AG09319 (cell line): ENCODE measurements at places on chromosomes 1 and 21.

DNA sequence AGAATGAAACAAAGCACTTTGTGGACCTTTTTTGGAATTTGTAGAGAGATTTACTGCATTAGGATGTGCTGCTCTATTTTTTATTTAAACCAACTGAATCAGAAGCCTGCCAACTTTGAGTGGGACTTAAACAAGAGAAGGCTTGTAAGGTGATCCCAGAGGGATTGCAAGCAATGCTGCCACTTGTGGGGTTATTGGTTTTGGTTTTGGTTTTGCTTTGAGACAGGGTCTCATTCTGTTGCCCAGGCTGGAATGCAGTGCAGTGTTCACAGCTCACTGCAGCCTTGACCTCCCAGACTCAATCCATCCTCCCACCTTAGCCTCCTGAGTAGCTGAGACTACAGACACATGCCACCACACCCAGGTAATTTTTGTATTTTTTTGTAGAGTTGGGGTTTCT, 32.2 kb upstream of the GNG5 start:
- no peak for DNase-seq

DNA sequence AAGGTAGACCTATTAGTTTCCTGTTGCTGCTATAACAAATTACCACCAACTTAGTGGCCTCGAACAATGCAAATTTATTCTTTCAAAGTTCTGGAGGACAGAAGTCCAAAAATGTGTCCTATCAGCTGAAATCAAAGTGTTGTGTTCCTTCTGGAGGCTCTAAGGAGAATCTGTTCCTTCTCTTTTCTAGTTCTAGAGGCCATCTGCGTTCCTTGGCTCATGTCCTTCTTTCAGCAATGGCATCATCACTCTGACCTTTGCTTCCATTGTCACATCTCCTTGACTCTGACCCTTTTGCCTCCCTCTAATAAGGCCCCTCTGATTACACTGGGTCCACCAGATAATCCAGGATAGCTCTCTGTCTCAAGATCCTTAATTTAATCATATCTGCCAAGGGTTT, 1.2 kb upstream of the MR1 start:
- DNase-seq = no peak

DNA sequence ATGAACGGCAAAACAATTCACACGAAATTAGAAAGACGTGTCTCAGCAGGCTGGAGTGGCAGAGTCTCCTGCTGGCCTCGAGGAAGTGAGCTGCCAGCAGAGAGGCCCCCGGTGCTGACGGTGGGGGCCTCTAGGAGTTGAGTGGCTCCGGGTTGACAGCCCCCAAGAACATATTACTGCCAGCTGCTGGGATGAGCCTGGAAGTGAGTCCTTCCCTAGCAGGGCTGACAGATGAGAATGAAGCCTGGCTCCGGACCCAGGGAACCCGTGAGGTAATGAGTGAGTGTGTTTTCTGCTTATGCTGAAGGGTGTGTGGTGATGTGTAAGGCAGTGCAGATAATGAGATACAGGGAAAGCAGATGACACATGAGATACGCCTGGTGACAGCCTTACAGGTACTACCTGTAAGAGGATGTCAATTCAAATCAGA, 23.5 kb upstream of the LRRC47 start:
- no peak for DNase-seq

- no peak for DNase-seq
Observed at GRCh38 chr1:144101397-144102045, 129.7 kb upstream of the FAM72C start.

DNA sequence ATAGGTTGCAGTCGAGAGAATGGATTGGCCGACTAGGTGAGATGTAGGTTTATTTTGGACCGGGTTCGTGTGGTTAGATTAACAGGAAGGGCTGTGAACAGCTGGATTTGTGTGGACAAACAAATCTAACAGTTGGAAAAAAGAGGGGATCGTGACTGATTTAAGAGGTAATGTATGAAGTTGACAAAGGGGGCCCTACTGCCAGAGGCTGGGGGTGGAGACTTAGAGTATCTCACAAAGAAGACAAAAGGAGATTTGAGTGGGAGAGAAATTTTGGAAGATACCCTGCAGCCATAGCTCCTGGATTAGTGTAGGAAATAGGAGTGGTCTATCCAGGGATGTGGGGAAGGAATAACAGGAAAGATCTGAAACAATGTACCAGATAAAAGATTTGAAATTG, 38.8 kb upstream of the PLA2G5 start:
- no peak for DNase-seq

- no peak for DNase-seq
Observed at GRCh38 chr1:154467434-154468102, 34.5 kb upstream of the TDRD10 start.
